NCI-H2171 (cell line): ENCODE measurements at places on chromosomes 5 and 9.

DNA sequence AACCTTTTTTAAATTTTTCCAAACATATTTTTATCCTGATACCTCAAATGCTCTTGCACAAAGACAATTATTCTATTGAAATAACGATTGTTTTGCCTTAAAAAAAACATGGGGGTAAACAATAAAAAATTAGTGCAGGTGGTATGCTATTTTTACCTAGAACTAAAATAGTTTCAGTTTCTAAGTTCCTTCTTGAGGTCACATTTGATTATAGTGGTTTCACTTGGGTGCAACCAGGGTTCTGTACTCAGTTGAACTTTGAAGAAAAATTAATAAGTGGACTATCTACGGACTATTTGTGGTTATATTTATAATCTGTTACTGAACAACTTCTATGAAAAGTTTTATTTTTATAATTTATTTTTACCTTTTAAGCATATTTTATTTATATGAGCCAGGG, 387.1 kb upstream of the IZUMO3 start:
- DNase-seq, result no peak

DNA sequence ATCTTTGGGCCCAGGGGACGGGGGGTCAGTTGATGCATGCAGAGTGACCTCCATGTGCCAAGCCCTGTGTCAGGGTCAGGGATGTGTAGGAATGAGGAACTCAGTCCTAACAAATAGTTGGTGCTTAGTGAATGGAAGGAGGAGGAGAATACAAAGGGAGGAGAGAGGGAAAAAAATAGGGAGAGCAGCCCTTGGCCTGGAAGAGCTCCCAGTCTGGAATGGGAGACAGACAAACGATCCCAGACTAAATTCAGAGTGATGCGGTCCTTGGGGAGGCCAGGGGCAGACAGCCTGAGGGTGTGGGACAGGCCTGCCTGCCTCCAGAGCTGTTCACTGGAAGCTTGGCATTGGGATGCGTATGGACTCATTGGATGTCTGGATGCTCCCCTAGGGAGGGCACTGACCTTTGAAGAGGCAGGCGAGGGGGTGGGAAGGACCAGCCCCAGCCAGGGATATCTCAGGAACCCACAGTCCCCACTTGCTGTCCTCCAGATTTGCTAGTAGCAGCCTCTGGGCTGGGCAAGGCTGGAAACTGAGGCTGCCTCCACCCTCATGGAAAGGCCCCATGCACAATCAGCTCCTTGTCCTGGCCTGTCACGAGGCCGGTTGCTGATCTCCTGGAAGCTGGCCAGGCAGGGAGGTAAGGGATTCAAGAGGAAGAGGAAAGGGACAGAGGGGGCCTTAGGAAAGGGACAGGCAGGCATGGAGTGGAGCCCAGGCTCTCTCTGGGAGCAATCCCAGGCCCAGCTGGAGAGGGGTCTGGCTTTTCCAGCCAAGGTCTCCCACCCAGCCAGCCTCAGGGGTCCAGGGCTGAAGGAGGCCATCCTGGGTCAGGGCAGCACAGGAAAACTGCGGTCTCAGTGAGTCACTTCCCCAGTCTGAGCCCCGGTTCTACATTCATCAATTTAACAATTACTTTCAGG, 69.0 kb upstream of the GGTA1 start:
- DNase-seq, result no peak

- DNase-seq, result no peak
Observed at GRCh38 chr5:175854231-175855040, 16.9 kb upstream of the CPLX2 start.

DNA sequence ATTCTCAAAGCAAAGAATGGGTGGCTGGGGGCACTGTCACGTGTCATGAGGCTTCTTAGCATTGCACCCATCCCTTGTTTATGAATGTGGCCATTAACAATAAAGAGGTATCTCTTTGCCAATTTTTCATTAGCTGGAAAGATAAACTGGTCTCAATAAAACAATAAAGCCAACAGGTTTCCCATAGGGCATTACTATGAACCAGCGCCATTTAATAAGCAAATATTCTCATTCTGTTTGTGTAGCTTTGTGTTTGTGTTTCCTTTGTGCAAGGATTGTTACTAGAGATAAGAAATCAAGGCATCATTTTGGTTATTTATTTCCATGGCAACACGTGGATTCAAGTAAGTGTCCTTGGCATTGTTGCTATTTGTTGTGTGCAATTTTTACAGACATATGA, 37.6 kb upstream of the CAST start:
- DNase-seq, result no peak

DNA sequence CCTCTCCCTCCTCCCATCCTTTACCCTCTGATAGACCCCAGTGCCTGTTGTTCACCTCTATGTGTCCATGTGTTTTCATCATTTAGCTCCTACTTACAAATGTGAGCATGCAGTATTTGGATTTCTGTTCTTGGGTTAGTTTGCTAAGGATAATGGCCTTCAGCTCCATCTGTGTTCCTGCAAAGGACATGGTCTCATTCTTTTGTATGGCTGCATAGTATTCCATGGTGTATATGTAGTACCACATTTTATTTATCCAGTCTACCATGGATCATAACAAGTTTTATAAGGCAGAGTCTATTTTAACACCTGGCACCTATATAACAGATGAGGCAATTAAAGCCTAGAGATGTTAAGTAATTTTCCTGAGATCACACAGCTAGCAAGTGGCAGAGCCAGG, 7.4 kb downstream of the YTHDC2 start:
- no peak for DNase-seq

DNA sequence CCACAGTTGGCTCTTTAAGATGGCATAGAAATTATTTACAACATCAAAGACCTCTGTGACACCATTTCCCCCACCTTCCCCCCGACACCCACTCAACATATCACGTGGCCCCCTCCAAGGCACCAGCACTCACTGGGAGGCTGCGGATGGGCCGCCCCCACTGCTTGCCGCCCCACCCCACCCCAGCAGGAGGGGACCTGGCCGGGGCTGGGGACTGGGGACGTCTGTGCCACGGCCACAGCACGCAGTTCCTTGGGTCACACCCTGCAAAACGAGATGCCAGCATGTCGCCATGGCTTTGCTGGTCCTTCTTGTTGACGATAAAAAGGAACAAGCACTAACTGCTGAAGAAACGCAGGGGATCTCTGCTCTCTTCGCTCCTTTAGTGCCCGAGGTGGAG, 257.4 kb upstream of the NFIL3 start:
- DNase-seq, result no peak

GRCh38 chr5:17261075-17261474, 43.6 kb downstream of the BASP1 start:
- no peak for DNase-seq

GRCh38 chr9:88933607-88934379, 57.5 kb upstream of the S1PR3 start:
- DNase-seq, result no peak

- no peak for DNase-seq
Observed at GRCh38 chr9:22622815-22623214, 176.2 kb downstream of the DMRTA1 start.

DNA sequence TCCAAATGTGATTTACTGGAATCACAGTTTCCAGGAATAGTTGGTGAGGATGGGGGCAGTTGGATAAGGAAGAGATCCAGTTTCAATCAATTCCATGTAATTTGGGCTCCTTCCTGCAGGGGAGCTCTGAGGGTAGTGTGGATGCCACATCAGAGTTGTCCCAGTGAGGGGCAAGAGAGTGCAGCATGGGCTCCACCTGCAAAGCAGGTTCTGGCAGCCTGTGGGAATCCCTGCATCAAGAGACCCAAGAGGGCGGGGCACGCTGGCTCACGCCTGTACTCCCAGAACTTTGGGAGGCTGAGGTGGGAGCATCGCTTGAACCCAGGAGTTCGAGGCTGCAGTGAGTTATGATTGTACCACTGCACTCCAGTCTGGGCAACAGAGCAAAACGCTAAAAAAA, 188.5 kb downstream of the CACNA1B start:
- DNase-seq, result no peak

DNA sequence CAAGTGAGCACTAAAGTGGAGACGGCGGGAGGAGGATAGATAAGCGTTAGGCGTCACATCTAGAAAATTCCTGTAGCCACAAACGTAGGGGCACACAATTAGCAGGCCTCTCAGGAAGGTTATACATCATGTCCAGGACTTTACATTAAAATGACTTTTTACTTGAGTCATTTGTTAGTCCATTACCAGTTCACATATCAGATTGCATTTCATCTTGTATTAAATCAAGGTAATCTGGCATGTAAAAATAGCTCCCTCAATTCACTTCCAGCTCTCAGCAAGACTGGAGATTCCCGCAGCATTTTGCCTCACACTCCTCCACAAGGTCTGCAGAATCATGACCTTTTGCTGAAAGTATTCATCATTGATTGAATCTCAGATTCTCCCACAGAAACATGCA, 118.8 kb downstream of the PRDM6 start:
- DNase-seq, result no peak

- DNase-seq, result no peak
Observed at GRCh38 chr5:90921418-90921973, 362.9 kb downstream of the ADGRV1 start.

DNA sequence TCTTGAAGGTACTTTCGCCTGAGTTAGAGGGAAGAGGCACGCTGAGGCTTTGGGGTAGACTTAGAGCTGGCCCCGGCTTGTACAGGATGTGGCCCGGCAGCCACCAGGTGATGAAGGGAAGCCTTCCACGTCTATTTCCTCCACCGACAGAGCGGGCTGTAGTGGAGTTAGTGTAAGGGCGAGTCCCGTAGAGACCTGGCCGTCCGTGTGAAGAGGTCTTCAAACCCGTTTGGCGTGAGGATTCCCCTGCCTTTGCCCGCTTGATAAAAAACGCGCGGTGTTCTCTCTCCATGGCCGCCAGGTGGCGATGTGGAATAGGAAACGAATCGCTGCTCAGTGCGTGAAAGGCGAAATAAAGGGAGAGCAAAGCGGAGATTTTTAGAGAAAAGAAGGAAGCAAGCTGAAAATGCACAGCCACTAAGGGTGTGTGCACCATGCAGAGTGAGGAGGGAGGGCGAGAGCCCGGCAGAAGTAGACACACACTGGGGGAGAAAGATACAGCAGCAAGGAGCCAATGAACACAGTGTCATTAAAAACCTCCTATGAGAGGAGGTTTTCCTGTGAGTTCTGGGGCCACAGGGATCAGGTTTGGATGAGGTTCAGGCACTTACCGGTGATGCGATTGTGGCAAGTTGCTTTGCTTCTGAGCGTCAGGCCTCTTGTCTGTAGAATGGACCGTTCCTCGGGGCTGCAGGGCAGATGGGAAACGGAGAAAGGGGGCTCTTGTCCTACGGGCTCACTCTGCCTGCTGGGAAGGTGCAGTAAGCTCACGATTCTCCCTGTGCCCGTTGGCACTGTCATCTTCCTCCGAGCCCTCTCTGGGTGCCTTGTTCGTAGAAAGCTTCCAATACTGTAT, 34.2 kb downstream of the STC2 start:
- peak; percentile 33 for DNase-seq

DNA sequence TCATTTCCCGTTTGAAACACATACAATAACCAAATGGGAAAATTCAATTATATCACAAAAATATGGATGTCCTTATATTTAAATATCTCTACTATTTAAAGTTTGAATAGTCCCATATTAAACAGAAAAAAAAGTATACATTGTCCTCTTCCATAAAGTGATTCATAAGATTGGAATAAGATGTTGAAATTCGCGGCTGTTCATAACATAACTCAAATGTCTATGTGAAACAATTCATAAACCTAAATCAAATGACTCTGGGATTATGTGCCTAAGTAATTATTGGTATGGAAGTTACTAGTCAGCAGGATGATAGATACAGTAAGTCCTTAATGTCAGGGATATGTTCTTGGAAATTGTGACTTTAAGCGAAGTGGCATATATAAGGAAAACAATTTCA, 3.9 kb upstream of the EFNA5 start:
- no peak for DNase-seq

GRCh38 chr9:19163631-19164030, 36.3 kb upstream of the PLIN2 start:
- DNase-seq, result no peak

GRCh38 chr5:55371145-55371544, 63.4 kb downstream of the MTREX start:
- no peak for DNase-seq

- no peak for DNase-seq
Observed at GRCh38 chr5:140791089-140791488, 3.6 kb upstream of the PCDHA2 start.

DNA sequence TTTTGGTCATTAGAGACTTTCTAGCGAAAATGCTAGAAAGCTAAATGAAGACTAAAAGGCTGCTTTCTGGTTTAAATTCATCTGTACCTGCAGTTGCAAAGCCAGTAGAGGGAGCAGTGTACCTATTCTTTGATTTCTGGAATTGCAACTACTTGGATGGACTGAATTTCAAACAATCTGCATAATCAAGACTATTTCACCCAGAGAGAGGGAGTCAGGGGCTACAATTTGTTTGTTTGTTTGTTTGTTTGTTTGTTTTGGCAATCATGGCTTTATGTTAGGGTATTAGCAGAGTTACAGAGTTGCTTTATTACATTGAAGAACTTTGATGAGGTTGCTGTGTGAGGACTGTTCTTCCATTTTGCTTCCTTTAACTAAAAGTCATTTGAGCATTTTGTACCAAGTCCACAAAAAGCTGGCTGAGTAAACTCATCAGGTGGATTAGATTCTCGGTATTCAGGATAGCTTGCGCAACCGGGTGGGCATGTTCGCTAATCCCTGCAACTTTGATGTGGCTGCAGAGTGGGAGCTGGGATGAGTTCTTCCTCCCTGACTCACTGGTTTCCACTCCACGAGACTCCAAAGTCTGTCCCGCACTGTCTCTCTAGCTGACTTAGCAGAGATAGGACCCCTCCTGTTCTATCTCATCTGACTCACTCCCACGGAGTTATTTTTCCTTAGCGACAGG, 80.0 kb upstream of the TUT7 start:
- DNase-seq, result peak; percentile 13

DNA sequence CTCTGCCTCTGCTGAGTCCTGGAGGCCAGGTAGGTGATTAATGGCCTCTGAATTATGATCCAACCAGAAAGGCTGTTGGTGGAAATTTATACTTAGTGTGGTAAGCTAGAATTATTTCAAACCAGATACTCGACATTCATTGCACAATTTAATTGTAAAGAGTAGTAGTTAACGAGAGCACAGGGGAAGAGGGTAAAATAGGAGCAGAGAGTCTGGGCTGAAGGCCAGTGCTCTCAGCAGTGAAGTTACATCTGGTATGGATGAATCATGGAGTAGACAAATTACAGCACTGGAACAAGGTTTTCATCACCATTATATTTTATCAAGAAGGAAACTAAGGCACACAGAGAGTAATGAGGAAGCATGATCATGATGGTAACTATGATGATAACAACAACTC, 92.5 kb downstream of the TLR4 start:
- DNase-seq, result no peak

DNA sequence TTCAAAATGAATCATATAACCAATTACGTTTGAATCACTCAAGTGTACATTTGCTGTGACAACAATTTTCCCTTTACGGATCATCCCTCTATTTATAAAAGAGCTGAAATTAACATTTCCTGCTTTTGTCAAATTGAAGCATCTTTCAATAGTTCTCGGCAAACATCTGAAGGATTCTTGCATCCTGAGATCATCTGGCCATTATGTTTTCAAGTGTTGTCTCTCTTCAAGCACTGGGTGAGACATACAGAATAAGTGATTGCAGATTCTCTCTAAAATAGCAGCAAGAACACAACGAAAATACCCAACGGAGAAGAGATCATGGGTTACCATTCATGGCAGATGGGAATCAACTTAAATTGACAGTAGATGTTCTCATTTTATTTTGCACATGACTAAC, 283.4 kb upstream of the GRAMD2B start:
- DNase-seq, result no peak
